ENCODE measurements at places on chromosomes 7 and 10.

- peak; percentile 84 for DNase-seq
Measured at GRCh38 chr7:30238721-30239441, 45.5 kb upstream of the ZNRF2 start.

- no peak for DNase-seq
Measured at GRCh38 chr10:123017421-123018165, 8.8 kb downstream of the ACADSB start.

- no peak for DNase-seq
Measured at GRCh38 chr7:146606628-146607027, 490.0 kb downstream of the CNTNAP2 start.

GRCh38 chr7:102832674-102833073, 80.1 kb upstream of the LRRC17 start:
- DNase-seq, result no peak

- no peak for DNase-seq
Measured at GRCh38 chr7:99395616-99396327, 12.6 kb downstream of the PDAP1 start.

DNA sequence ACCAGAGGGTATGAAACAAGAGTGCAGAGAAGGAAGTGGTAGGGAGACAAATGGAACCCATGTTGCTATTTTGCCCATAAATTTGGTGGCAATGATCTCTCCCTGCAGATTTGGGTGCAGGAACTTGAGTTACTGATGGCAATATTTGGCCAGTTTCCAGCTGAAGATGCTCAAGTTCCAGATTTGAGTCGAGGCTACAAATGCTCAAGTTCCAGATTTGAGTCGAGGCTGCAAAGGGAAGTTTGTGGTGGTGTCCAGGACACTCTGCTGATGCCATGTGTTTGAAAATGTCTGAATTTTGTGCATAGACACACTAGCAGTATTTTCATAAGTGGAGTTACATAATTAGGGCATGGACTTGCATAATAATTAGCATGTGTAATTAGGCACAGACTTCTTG, 40.8 kb downstream of the TBXAS1 start:
- no peak for DNase-seq

- DNase-seq, result no peak
Measured at GRCh38 chr7:124712017-124712416, 53.6 kb downstream of the GPR37 start.

- no peak for DNase-seq
Measured at GRCh38 chr10:97901381-97901780, 51.7 kb downstream of the GOLGA7B start.

DNA sequence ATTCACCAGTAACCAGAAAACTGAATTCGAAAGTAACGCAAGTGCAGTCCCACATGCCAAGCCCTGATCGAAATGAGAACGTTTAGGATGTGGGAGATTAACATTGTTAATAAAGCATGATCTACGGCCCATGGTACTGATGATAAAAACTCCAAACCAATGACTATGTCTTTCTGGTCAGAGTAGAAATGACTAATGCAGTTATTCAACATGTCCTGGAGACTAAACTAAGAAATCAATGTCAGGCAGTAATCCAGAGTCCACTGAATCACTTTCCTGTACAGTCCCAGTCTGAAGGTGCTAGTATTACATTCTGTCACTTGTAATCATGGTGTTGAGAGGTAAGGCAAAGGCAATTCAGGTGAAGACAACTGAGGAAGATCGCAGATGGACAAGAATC, 14.4 kb downstream of the NPSR1 start:
- no peak for DNase-seq

DNA sequence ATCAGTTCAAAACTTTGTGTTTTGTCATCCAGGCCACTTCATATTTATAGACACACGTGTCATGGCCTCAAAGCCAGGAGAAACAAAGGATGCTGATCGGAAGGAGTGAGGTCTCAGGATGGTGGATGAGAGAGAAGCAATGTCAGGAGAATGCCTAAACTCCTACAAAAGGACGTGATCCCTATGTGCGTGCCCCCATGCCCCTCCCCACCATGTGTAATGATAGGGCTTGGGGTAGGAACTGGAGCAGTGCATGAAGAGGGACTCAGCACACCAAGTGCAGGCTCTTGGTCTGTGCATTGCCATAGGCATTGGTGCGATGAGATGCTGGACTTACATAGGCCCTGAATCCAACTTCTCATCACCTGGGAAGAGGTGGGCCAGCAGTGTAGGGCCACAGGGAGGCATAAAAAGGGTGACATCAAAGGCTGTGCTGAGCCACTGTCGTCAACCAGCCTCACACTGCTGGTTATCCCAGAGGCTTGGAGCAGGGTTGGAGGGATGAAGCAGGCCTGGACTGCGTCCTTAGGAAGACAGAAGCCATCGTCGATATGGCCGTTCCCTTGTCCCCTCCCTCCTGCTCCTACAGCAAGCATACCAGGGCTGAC, 46.9 kb upstream of the GDF10 start:
- DNase-seq, result no peak

DNA sequence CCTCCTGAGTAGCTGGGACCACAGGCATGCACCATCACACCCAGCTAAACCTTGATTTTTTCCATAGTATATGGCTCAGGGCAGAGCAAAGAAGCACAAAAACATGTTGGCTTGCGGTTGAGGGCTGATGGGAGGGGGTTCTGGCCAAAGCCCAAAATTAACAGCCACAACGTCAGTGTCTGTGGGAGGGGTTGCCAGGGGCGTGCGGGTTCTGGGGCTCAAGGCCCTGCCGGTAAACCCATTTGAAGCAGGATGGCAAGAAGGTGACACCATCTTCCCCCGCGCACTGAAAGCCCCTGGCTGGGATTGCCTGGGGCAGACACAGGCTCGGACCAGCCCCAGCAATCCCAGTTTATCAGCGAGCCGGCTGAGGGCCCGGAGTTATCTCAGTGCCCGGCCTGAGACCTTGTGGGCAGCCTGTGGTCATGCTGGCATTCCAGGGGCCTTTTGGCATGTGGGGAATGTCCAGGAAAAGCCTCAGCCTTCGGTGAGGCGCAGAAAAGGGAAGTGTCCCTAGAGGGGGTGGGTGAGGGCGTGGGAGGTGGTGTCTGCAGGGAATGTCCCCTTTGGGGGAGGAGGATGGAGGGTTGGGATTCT, 167.7 kb upstream of the TNRC18 start:
- no peak for DNase-seq

DNA sequence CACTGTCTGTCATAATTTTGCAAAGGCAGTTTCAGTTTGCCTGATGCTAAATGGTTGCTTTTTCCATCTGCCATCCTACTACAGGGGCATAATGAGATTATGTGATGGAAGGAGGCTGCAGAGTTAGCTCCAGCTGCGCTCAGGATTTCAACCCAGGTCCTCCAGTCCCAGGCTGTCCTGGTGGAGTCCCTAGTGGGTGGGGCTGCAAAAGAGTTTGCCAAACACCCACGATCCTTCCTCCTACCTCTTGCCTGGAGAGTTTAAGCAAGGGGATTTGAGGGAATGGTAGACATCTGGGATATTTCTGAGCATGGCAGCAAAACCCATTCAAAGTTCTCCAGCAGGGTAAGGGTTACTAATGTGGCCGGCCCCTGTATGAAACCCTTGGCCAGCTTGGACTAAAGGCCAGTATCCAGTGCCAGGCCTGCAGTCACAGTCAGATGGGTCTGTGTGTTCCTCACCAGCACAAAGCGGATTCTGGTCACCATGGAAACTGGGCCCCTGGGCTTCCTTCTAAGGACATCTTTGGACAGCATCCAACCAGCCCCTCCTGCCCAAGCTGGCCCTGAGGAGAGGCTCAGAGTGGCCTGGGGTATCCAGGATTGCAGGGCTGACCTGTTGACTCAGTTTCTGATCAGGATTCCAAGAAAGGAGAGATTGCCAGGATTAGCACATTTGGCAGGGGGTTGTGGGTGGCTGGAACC, 42.7 kb upstream of the CHST3 start:
- DNase-seq, result peak; percentile 56

DNA sequence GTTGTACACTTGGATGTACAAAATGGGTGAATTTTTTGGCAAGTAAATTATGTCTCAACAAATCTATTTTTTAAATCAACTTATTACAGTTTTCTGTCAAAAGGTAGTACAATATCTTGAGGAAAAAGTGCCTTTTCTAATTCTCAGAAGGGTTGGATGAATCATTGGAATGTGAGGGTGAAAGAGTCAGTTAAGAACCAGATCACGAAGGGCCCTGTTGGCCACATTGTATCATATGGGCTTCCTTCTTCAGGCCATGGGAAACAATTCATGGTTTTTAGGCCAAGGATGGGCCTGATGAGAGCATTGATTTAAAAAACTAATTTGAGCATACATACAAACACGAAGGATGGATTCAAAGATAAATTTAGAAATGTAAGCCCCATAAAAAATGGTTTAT, 503.7 kb downstream of the TNS3 start:
- no peak for DNase-seq

DNA sequence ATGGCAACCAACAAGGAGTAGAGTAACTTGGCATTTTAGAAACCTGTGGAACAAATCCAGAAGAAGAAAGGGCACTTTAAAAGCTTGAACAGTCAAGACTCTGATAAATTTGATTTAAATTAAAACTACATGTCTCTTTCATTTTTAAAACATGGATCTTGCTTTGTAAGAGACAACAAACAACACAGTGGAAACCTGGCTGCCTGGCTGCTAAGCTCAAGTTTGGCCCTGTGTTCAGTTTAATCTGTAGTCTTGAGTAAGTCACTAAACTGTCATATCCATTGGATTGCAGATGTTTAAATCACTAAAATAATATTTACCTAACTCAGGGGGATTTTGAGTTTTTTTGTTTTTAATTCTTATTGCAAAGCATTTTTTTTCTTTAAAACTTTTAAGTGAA, 374.9 kb upstream of the SEMA3D start:
- DNase-seq, result no peak

DNA sequence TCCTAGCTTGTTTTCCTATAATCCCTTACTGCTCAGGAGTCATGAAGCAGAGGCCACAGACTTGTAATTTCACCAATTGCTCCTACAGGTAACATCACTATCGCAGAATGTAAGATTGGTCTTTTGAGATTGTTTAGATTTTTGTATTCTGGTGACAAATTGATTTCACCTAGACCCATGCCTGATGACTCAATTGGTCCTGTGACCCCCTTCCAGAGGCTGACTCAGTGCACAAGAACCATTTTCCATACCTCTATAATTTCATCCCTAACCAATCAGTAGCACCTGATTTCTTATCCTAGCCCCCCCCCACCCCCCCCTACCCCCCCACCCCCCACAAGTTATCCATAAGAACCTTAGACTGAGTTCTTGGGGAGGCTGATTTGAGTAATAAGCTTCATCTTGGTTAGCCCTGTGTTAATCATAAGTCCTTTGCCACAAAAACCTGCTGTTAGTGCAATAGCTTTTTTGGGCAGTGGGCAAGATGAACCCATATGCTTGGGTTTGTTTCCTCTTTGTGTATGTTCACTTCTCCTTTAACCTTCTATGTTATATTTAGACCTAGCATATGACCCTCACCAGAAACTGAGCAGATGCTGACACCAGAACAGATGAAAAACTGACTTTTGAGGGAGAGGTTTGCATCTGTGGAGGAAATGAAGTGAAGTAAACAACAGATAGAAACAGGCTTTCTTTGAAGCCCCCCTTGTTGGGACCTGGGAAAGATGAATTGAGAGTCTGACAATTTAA, 187.1 kb downstream of the KIF20B start:
- no peak for DNase-seq

DNA sequence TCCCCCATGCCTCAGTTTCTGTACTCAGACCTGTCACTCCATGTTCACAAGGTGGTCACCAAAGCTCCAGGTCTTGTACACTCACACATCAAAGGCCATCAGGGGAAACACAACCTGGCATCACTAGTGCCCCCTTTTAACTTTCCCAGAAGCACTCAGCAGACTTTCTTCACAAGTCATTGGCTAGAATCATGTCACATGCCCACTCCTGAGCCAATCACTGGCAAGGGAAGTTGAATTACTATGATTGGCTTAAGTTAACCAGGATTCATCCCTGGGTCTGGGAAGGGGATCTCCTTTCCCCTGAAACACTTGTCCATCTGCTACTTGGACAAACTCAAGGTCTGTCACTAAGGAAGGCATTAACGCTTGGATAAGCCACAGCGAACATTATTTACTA, 193.8 kb upstream of the PLXNA4 start:
- no peak for DNase-seq

DNA sequence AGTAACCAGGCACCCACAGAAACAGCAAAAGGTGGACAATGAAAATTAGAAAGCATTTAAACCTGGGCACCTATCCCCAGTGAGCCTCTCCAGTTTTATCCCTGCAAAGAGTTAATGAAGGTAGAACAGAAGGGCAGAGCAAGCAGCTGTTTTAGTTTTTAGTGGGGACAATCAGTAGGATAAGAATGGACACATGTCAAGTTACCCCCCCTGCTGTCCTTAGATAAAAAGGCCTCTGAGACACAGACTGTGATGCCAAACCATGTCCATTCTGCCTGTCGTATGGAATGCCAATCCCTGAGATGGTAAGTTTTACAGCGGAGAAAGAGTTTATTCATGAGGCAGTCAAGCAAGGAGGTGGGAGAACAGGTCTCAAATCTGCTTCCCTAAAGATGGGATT, 162.6 kb upstream of the AGR3 start:
- DNase-seq, result no peak

GRCh38 chr7:81725003-81725811, 44.6 kb downstream of the HGF start:
- no peak for DNase-seq

DNA sequence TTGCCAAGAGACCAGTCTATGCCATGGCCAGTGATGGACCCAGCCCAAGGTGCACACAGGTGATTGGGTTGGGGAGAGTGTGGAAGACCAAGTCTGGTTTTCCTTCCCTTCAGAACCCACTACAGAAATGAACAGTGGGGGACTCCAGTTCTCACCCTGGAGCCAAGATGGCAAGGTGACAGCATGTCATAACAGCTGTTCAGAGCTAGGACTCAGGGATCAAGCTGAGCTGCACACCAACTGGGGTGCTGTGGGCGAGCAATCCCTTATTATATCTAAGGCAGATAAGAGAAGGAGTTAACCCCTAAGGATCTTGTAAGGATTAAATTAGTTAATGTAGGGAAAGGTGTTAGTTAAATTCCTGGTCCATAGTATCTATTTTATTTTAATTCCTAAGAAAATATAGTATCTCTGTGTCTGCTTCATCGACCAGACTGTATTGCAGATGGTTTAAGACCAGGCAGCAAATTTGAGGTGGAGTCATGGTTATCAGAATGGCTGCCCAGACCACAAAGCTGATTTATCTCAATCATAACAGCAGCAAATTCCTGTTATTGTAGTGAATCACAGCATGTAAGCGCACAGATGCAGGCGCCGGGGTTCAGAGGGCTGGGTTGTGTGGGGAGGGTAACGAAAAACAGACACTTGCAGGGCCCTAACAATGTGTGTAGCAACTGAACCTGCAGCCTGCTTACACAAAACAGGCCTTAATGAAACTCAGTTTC, 208.7 kb upstream of the ZNF32 start:
- no peak for DNase-seq
